Stimulated activated CD4-positive, alpha-beta T cell treated with anti-CD3 and anti-CD28 coated beads, Interleukin-15, amount 100 ng/mL, for 1 hour (primary cell): ENCODE measurements at places on chromosomes 12 and 14.
A peak's percentile ranks its signal among the peaks of the same experiment; 100 is the strongest.

GRCh38 chr12:96170328-96170727 lies 23.8 kb upstream of the ELK3 start:
- no peak for DNase-seq

- no peak for DNase-seq
Observed at GRCh38 chr12:54989829-54990228, 5.3 kb upstream of the TESPA1 start.

DNA sequence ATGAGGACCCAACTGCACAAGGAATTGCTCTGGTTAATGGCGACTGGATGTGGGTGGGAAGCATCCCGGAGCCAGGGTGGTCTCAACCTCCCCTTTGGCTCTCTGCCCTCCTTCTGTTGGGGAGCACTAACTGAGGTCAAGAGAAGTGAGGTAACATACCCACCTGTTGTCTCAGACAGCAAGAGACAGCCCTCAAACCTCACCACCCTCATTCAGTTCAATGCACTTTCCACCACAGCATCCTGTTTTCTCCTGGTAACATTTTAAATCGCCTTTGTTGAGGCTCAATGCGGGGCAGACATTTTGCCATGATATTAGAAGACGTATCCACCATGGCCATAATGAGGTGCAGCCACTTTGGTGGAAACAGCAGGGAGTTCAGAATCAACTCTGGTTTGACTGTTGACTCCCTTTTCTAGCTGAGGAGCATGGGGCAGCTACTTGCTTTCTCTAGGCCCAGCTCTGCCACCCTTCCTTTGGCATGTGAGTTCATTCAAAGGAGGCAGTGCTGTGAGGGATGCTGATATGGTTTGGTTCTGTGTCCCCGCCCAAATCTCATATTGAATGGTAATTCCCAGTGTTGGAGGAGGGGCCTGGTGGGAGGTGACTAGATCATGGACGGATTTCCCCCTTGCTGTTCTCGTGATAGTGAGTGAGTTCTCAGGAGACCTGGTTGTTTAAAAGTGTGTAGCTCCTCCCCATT lies 338.6 kb downstream of the PCNX1 start:
- DNase-seq, result no peak

- no peak for DNase-seq
Observed at GRCh38 chr12:120132863-120133385, 16.4 kb upstream of the RAB35 start.

GRCh38 chr12:13536219-13536910 lies 339.8 kb downstream of the EMP1 start:
- no peak for DNase-seq

- DNase-seq, result no peak
Observed at GRCh38 chr12:116352315-116352835, 74.9 kb upstream of the MED13L start.

- DNase-seq, result no peak
Observed at GRCh38 chr12:77594366-77594765, 236.3 kb upstream of the NAV3 start.

- DNase-seq, result no peak
Observed at GRCh38 chr14:86305058-86305457, 775.1 kb downstream of the FLRT2 start.

GRCh38 chr14:85536833-85537190 lies 6.9 kb downstream of the FLRT2 start:
- DNase-seq, result no peak

DNA sequence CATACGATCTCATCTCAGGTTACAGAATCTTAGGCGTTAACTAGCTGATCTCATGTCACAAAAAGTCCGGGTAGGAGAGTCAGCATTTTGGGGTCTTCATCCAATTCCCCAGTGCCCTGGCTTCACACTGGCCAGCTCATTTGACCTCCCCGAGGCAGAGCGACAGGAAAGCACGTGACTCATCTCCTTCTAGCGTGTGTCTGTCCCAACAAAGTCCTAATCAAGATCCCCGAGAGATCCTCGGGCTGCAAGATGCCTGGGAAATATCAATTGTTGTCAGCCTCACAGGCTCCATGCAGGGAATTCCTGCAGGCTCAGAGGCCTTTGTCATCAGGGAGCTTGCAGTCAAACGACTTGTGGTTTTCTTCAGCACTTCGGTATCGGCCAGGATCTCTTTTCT lies 57.5 kb downstream of the ZNF664 start:
- no peak for DNase-seq

DNA sequence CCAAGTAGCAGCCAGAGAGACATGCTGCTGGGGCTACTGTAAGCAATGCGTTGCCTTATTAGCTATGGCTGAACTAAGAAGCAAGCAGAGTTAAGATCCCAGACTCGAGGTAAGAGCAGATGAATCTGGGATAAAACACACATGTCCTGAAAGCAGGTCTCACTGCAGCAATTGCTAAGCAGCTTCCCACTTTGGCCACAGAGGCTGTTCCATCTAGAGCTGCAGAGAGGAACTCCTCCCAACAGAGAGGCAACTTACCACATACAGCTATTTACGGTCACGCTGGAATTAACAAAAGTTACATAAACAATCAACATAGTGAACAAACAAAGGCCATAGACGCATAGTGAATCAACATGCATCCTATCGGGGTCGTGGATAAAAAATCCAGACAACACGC lies 90.2 kb downstream of the KSR2 start:
- no peak for DNase-seq

- DNase-seq, result no peak
Observed at GRCh38 chr12:102797528-102797927, 119.5 kb downstream of the PAH start.

GRCh38 chr14:32076278-32077080 lies 625 bp upstream of the ARHGAP5 start:
- peak; percentile 71 for DNase-seq
